ENCODE measurements at places on chromosomes 6 and 20. TPM values are rescaled to one million over a fixed set of nuclear protein-coding genes. Genes with fewer than 3 reads are reported as not detected.

Gene ZNF451
- polyA plus RNA-seq = 31.0 TPM

Gene CDC5L
- 35.3 TPM for polyA plus RNA-seq

Gene SYNDIG1
- 8.2 TPM for polyA plus RNA-seq

Gene PACSIN1
- 0.78 TPM for polyA plus RNA-seq

Gene TSPYL4
- polyA plus RNA-seq = 59.6 TPM

Gene PAK5
- 0.45 TPM for polyA plus RNA-seq

Measured in renal cortex interstitium (tissue), 15 donors.